ENCODE measurements at places on chromosomes 2 and 18.

- no peak for DNase-seq
These were observed 473.6 kb upstream of the NRXN1 start for GRCh38 chr2:51505533-51505932.

DNA sequence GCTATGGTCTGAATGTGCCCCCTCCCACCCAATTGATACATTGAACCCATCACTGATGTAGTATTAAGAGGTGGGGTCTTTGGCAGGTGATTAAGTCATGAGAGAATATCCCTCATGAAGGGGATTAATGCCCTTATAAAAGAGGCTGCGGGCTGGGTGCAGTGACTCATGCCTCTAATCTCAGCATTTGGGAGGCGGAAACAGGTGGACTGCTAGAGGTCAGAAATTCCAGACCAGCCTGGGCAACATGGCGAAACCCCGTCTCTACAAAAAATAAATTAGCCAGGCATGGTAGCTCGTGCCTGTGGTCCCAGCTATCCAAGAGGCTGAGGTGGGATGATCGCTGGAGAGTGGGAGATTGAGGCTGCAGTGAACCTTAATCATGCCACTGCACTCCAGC is 14.3 kb downstream of the POLR2D start:
- DNase-seq: no peak

DNA sequence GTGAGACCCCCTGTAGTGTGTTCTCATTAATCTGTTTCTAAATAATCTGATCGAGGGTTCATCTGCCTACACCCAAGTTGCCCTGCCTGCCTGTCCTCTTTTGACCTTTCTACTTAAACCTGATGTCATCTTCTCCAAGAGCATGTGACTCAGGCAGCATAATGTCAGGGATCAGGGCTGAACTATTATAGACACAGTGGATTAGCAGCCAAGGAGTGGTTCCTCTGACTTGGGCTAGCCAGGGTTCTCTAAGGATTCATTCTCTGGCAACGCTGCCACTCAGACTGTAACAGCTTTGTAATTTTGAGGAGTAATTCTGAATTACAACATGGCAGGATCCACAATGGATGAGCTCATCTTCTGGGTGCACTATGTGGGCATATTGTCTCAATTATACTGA is 124.0 kb downstream of the MDH1 start:
- DNase-seq: no peak

- no peak for DNase-seq
These were observed 76.7 kb upstream of the PKDCC start for GRCh38 chr2:41970988-41971660.

GRCh38 chr2:46239175-46239846 is 57.9 kb upstream of the EPAS1 start:
- no peak for DNase-seq

- no peak for DNase-seq
These were observed 122.8 kb downstream of the TMEM18 start for GRCh38 chr2:554444-554843.

GRCh38 chr2:39679805-39680204 is 14.1 kb downstream of the TMEM178A start:
- DNase-seq: no peak

DNA sequence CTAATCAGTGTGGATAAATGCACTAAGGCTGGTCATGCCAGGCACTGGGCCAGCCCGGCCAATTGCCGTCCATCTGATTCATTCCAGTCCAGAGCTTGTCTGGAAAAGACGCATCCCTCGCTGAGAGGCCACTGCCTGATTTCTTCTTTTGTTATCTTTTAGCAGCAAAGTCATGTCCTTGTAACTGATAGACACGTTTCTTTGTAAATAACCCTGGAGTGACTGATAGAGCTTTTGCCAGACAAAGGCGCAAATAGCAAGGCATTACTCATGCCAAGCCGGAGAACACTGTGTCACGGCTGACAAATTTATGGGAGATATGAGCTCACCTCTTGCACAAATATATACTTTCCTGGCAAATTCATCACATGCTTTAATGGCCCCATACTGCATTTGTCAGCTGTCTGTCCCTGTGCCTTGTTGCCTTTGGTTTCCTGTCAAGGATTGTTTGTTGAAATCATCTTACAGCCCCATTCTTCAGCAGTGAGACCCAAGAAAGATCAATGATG is 164.4 kb downstream of the ETAA1 start:
- DNase-seq: no peak

- DNase-seq: no peak
These were observed 3.8 kb downstream of the EPHA4 start for GRCh38 chr2:221568299-221568698.

DNA sequence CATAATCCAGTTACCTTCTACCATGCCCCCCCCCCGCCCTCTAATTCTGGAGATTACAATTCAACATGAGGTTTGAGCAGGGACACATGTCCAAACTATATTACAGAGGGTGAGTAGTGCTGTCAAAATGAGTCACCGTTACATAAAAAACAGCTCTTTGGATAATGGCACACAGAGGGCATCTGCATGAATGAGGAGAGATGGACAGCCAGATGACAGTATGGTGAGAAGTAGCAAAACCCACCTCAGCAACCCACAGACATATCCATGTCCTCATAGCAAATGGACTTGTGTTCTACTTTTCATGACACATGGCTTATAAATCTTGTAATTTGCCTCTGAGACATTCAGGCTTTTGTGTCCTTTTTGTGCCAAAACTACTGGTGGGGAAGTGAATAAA is 132.0 kb downstream of the EML6 start:
- DNase-seq: no peak

DNA sequence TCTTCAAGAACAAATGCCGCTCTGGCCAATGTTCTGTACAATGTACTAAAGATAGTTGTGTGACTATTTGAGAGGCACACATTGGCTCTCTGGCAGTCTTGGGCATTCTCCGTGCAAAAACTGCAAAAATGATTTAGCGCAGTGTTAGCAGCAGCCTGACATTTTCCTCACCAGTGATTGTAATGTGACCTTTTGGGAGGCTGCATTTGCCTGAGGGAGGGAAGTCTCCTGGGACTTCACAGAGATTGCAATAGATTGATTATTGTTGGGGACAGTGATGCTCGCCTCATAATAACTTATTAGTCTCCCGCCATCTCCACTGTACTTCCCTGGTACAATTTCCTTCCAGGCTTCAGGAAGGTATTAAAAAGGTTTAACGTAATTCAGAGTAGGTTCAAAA is 149.2 kb downstream of the UXS1 start:
- no peak for DNase-seq

DNA sequence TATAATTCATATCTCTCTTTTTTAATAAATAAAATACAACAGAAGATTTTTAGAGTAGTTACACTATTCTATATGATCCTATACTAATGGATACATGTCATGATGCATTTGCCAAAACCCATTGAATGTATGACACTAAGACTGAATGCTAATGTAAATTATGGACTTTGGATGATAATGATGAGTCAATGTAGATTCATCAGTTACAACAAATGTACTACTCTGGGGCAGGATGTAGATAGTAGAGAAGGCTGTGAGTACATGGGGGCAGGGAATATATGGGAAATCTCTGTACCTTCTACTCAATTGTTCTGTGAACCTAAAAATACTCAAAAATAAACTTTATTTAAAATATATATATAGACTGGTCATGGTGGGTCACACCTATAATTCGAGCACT is 45.6 kb upstream of the NEDD4L start:
- DNase-seq: no peak

All from AG09319 (cell line).